RWPE1 (cell line): ENCODE measurements at places on chromosomes 3 and 15.
A peak's percentile ranks its signal among the peaks of the same experiment; 100 is the strongest.

DNA sequence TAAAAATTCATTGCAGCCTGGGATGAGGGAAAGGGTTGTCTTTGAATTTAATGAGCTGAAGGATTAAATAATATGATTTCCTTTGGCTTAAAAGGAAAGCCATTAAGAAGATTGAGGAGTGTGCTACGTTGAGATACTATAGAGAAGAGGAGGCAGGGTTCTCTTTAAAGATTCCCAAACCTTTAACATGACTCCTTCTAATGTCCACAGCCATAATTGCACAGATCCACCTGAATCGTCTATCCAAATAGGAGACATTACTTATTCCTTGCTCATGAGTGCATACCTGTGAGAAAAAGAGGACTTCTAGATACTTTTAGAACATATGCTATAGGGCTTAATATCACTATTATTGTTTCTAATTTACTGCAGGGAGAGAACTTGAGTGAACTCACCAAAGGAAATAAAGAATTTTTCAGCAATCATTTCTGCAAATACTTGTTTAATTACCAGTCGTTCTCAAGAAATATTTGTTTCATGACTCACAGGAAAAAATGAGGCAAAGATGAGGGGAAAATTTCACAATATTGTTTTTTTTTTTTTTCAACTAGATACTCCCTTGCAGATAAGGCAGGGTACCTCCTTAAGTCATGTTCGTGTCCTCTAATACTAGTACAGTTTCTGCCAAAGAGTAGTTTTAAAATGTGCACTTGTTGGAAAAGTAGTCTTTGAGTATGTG, 8.9 kb upstream of the SUCNR1 start:
- peak; percentile 55 for DNase-seq

DNA sequence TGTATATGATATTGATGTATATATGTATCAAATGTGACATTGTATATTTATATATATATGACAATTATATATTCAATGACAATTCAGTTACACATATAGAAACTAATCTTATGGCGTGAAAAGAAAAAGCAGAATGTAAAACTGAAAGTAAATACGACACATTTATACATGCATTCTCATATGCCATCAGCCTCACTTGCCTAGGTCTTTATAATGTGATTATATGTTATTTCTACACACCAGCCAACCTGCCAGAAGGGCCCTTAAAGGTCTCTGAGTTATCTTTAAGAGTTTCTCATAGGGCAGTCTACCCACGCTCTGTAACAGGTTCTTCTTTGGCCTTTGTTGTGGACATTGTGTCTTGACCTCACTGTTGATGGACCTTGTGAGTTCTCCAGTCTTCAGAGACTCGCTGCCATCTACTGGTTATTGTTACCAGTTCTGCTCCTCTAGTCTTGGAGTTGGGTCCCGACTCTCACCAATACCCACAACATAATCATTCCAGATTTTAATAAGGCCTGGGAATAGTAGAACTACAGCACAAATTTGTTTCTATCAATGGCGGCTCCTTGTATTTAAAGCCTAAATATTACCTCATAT, 371.5 kb upstream of the GOLIM4 start:
- no peak for DNase-seq

DNA sequence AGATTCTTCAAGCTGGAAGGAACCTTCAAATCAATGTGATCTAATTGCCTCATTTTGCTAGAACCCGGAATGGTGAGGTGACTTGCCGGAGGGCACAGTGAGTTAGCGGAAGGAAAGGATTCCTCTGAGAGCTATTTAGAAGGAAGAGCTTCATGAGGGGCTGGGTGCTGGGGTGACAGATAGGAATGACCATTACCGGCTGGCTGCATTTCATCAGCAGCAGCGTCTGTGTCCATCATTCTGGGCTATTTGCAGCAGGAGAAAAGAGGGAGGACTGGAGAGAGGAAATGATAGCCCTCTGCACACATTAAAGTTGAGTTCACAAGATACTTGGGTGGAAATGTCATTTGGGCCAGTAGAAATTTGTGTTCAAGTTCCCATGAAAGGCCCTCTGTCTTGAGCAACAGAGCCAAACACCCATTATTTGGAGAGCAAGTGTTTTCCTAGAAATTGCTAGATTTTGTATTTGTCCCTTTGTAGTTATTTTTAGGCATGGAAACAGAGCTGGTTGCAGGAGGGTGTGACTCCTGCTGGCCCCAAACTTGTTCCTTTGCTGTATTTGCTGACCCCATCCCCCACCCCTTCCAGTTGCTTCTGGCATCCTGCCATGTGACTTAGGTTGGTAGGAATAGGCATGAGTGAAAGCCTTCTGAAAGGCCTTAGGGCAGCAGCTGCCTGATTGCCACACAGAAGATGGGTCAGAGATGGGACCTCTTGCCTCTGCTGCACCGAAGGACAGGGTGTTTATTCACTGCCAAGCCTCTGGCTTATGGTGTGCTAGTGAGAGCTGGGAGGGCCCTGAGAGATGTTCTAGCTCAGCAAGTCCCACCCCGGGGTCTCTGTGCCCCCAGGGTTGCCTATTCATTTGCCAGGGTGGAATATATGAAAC, 87.5 kb upstream of the PLXNA1 start:
- DNase-seq: peak; percentile 69

- no peak for DNase-seq
Measured at GRCh38 chr15:95733931-95734330, 596.6 kb upstream of the NR2F2 start.

- peak; percentile 78 for DNase-seq
Measured at GRCh38 chr15:34366271-34367065, 528 bp downstream of the LPCAT4 start.

- DNase-seq: no peak
Measured at GRCh38 chr3:38171622-38172021, 6.3 kb downstream of the OXSR1 start.

DNA sequence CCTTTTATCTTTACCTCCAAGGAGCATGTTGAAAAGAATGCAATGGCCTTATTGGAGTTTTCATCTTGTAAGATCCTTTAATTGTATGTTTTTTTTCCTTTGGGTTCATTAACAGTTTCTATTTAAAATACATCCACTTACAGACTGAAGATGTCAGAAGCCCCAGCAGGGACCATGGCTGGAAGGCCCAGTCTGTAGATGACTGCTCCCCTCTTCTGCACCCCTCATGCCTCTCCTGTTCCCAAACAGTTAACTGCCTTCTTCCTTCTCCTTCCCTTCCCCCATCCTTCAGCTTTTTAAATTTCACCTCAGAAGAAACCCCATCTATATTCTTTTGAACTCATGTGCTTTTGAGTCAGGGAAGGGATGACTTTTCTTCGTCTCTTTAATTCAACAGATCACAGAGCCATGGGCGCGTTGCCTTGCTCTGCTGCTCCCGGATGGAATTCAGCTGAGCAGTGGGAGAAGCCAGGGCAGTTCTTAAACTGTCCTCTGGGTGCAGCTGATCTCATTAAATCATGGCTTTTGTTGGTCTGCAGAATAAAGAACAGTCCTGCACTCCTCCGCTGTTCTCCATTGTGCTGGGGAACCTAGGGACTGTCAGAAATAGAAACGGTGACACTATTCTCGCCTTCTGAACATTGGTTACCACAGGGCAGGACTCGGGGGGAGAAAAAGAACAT, 71.5 kb upstream of the EIF1B start:
- DNase-seq: no peak

DNA sequence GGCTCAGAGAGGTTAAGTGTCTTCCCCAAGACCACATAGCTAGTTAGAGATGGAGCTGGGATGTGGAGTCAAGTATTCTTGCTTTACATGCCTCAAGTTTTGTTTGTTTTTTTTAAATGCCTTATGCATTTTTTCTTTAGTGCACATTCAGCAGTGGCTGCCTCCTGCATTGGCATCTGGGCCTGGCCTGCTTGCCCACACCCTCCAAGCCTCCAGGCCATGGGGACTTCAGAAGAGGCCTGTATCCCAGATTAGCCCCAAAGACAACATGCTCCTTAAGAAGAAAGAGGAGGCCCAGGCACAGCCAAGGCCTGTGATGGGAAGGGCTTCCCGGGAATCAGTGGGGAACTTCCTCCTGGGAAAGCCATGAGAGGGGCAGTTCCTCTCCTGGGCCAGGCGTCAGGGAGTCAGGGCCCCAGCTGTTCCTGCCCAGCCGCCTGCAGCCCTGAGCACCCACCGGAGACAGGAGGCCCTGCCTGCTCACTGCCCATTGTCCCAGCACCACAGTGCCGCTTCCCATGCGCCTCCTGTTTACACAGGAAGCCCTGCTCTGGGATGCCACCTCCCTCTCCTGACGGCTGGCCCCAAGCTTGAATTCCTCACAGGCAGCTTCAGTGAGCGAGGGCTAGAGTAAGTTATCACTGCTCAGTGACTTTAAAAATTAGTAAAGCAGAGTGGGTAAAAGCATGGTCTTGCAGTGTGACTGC, 16.0 kb downstream of the FOXL2NB start:
- DNase-seq: no peak

DNA sequence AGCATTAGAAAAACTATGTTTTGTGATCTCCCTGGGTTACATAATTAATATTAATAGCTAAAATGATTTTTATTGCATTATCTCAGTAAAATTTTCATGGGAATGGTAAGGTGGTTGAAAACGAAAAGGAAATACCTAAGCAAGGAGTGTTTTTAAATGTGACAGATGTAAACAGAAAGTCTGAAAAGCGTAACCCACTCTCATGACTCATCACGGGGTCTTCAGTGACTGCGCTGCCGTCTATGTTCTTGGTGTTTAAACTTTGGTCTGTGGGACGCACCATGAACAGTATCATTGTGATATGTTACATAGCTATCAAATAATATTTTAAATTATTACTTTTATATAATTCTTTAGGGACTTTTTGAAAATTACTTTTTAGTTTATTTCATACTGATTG, 19.8 kb downstream of the LRCH3 start:
- no peak for DNase-seq

- no peak for DNase-seq
Measured at GRCh38 chr3:152480282-152480953, 211.7 kb downstream of the MBNL1 start.

GRCh38 chr15:26631894-26632293, 141.0 kb downstream of the GABRB3 start:
- DNase-seq: no peak

DNA sequence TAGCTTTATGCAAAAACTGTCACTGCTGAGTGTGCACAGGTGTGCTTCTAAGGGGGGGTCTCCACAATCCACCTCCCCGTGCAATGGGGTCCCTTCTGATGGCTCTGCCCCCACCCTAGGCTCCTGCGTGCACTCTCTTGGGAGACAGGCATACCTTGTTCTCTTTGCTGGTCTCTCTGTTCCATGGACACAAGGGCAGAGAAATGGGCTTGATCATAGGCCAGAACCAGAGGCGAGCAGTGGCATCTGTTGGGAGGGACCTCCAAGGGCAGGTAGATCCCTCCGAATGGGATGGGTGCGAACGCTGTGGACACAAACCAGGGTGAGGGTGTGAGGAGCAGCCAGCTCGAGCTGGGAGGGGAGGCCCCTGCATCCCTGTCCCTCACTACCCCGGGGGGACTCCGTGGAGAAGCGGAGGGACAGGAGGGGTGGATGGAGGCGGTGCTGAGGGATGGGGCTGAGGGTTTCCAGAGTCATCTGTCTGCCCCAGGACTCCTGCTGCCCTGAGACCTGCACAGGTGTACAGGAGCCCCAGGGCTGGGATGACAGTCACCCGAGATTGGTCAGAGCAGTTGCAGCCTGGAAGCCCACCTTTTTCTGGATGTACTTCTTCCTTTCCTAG, 175.0 kb downstream of the KLF13 start:
- DNase-seq: no peak

- DNase-seq: no peak
Measured at GRCh38 chr3:42439261-42440115, 29.1 kb upstream of the LYZL4 start.

DNA sequence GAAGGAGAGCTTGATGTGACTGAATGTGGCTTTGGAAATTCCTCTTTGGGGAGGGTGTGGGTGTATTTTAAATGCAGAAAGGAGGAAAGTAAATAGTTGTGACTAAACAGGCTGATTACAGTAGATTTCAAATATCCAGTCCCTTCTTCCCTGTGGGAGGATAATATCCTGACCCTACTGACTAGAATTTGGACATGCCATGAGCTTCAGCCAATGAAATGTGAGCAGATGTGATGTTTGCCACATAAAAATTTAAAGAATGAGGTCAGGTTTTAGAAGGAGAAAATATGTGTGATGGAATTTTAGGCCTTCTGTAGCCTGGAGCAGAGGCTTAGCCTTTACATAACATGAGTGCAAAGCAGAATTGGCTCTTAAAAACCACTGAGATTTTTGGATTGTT, 1218.9 kb downstream of the ROBO2 start:
- DNase-seq: no peak

- DNase-seq: no peak
Measured at GRCh38 chr3:54264050-54264449, 141.7 kb downstream of the CACNA2D3 start.

DNA sequence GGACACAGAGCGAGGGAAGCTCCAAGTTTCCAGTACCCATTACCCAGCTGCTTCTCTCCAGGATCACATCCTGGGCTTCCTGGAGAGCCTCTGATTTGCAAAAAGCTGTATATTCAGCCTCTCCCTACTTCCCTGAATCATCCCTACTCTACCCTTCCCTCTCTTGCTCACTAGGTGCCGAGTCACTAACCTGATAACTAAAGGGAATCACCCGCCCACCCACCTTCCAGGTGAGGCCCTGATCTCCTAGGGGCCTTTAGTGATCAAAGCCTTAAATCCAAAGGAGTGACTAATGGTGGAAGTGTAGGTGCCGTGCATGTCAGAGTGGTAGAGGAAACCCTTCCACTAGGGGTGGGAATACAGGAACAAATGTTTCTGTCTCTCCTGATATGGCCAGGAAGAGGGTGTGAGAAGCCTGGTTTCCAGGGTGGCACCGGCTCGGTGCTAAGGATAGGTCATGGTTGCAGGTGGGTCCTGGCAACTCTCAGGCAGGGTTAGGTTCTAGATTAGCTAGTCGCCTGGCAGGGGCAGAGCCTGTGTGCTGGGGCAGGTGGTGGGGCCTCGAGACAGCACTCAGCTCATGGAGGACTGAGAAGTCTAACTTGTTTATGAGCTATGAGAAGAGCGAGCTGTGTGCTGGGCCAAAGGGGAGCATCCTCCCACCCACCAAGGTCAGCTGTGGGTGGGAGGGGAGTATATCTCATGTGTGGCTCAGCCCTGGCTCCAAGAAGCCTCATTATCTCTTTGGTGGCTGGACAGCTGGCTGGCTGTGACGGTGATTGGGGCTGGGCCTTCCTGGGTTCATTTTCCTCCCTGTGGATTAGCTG, 10.1 kb downstream of the SEMA7A start:
- DNase-seq: peak; percentile 77

DNA sequence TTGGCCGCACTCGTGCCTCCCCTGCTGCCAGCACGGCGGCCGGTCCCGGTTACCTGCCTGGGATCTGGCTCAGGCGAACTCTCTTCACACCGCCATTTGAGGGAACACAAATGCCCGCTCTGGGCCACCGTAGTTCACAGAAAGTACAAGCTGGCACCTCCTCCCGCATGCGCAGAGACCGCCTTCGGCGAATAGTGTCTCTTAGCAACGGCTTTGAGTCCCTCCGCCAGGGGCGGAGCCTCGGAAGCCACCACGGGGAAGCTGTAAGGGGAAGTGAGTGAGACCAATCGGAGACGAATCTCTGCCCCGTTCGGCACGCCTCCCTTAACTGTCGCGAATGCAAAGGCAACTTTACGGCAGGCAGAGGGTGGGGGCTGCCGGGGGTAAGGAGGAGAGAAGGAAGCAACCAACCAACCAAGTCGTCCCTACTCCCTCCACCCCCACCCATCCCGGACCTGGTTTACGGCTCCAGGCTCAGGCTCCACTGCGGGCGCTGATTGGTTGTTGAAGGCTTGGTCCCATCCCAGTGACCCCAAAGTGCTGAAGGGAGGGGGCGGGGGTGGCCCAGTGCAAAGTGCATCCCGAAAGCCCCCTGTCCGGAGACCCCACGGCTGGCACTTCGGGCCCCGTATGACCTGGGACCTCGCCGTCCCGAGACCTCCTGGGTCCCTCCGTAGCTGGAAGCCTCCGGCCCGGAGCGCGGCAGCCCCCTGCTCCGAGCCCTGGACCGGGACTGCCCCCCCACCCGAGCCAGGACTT, at the start of the genes ASB7 and LINS1:
ASB7 (plus strand) TSS at position 526 of the 759 bp plus-strand sequence. CDS start 9,628 bp downstream, outside the sequence.
LINS1 (minus strand) TSS at position 121 of the 759 bp plus-strand sequence. CDS start 21,342 bp downstream, outside the sequence.
- DNase-seq: peak; percentile 98
